ENCODE measurements at places on chromosomes 3 and 15.

- DNase-seq: no peak
Observed at GRCh38 chr3:17182166-17182565, 297.4 kb downstream of the PLCL2 start.

GRCh38 chr3:109430911-109431563 lies 93.7 kb upstream of the DPPA4 start:
- DNase-seq: no peak

DNA sequence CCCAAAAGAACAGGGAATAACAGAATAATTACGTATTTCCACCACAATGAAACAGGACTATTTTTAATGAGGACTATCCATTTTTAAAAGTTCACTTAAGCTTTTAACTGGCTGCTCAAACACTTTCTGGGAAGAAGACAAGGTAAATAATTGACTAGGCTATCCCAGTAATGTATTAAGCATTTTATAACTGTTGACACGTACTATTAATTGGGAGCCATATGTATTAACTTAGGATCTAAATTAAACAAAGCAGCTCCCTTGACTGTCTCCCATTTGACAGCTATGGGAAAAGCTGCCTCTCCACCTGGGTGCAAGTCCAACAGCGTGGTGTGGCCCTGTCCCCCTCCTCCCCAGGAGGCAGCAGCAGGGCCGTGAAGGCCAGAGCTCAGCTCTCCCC lies 36.1 kb downstream of the MYO5C start:
- DNase-seq: no peak

DNA sequence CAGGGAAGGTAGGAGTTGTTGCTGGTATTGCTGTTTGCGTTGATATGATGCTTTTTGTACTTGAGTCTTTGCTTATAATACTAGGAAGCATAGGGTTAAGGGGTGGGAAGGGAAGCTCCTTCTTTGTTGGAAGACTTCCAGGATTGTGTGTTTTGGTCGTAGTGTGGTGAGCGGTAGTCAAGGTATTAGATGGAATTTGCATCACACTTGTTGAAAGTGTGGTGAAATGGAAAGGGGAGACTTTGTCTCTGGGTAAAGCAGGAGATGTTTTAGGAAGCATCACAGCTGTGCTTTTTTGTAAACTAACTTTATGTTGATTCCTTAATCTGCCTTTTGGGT lies 14.9 kb downstream of the IGSF10 start:
- no peak for DNase-seq

- DNase-seq: no peak
Observed at GRCh38 chr3:99410789-99411311, 227.5 kb upstream of the COL8A1 start.

GRCh38 chr15:65451989-65452388 lies 29.2 kb upstream of the IGDCC4 start:
- no peak for DNase-seq

- no peak for DNase-seq
Observed at GRCh38 chr15:78438619-78439285, 736 bp downstream of the IREB2 start.
